ENCODE measurements at places on chromosomes 4 and X.
A peak's percentile ranks its signal among the peaks of the same experiment; 100 is the strongest.

GRCh38 chr4:172096786-172097185 lies 283.6 kb downstream of the GALNTL6 start:
- DNase-seq: no peak

GRCh38 chr4:53990641-53991040 lies 73.8 kb downstream of the CHIC2 start:
- no peak for DNase-seq

DNA sequence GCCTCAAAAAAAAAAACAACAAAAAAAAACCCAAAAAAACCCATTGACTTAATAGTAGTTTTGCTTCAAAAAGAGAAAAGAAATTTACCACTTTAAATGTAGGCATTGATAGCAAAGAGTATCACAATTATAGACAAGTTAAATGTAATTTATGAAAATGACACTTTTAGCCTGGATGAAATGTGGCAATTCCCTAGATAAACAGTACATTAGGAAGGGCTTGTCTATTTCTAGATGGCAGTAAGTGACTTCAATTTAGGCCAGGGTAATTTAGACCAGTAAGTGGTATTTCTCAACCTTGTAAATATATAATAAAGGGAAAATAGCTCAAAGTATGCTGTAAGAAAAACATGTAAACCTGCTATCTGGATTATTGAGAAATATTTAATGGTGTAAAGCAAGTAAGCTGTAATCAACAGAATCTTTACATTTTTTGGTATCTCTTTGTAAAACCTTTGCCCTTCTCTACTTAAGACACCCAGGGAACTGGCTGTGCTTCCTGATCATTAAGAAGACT lies 103.7 kb upstream of the RAPGEF2 start:
- DNase-seq: no peak

- DNase-seq: no peak
These were observed 26.5 kb downstream of the ELF4 start for GRCh38 chrX:130083656-130084382.

DNA sequence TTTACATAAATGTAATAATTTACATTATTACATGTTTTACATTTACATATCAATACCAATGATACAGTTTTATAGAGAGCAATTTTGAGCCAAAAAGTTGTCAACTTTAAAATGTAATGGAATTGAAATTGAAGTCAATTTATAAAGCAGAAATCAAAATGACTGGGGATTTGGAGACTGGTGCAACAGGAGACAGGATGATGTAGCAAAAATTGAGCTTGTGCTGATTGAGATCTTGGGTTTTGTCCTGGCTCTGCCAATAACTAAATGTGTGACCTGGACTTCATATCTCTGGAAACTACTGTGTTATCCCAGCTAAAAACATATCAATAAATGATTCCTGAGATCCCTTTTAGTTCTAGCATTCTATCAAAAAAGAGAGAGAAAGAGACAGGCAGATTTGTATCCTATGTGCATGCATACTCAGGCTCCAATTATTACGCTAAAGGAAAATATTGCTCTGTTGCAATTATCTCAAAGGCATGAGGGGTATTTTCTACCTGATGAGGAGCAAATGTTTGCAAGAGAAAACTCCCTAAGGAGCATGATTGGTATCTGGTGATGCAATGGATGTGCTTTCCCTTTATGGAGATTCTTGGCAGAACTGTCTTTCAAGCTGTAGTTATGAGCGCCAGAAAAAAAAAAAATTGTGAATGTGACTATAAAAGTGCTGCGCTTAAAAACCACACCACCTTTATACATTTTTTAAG lies 14.7 kb downstream of the EXOC1L start:
- no peak for DNase-seq

- DNase-seq: no peak
These were observed 215.5 kb downstream of the GPAT3 start for GRCh38 chr4:83751336-83751949.

DNA sequence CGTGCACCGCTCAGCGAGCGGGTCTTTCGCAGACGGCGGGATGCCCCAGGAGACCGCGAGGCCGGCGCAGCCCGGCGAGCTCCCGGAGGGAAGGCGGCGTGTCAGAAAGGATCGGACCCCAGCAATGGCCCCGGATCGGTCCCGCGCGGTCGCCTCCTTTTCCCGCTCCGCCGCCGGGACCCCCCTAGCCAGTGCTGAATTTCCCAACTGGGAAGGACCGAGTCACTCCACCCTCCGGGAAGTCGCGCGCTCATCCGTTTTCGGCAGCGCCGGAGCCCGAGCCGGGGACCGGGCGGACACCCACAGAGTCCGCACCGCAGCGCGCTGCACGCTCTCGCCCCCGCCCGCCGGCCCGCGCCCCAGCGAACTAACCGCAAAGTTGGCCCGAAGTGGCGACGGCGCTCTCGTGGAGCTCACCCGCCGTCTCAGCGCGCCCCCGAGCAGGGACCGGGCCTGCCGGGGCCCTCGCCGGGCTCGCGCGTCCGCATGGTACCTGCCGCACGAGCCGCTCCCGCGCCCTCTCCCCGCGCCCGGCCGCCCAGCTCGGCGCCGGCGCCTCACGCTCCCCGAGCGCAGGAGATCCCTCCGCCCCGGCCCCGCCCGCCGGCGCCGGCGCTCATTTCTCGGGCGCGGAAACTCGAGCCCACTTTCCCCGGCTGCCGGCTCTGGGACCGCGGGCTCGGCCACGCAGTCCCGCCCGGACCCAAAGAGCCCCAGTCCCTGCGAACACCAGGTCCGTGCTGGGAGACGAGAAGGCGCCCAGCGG lies at the start of gene FAT1:
Gene FAT1, minus strand, starts transcription at position 565 of the 766 bp plus-strand sequence. CDS start 14,029 bp downstream, outside the sequence.
- DNase-seq: peak; percentile 50

DNA sequence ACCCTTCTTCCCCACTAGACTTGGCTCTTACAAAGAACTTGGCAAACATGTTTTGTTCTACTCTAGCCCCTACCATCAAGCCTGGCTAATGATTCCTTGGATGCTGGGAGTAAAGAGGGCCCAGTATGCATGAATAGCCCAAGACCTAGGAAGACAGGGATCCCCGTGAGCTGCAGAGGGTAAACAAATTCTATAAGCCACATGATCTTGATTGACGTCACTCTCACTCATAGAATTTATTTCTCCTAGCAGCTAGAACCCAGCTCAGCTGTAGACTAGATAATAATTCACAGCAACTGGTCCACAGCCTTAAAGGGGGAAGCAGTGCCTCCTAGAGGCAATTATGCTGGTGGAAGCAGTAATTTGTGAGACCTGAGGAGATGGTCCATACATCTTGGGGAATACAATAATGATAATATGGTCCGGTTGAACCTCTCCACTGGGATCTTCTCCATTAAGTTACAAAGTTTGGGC lies 16.1 kb upstream of the USO1 start:
- DNase-seq: no peak

- peak; percentile 71 for DNase-seq
These were observed at the start of gene CXCL3 for GRCh38 chr4:74038425-74039314. Gene CXCL3 (minus strand): TSS chr4:74038689. CDS start chr4:74038611, 78 bp downstream.

DNA sequence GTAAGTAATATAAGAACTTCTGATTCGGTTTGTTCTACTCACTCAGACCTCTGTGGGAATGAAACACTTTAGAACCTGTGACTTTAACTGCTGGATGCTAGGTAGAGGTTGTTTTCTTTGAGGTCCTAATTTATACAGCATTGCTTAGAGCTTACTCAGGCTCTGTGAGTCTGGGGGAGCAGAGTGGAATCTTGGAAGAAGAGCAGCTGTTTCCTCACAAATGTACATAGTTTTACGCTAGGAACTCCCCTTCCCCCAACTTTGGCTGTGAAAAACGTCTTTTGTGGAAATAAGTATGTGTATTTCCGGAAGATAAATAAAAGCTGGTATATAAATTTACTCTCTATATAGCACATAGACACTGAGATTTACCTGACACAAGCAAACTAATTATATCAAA lies 141.4 kb downstream of the NAA11 start:
- no peak for DNase-seq

DNA sequence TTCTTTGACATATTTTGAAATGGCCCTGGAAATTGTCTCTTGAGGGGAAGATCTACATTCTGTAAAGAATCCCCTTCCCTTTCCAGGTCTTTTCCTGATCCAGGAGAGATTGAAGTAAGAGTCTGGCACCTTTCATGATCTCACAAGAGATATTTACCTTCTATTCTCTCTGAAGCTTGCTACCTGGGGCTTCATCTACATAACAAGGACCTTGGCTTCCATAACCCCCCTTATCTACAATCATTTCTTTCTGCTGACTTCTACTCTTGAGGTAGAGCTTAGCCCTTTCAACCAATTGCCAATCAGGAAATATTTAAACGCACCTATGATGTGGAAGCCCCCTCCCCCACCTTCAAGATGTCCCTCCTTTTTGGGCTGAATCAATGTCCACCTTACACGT lies 383.7 kb upstream of the MAGEB18 start:
- DNase-seq: no peak

DNA sequence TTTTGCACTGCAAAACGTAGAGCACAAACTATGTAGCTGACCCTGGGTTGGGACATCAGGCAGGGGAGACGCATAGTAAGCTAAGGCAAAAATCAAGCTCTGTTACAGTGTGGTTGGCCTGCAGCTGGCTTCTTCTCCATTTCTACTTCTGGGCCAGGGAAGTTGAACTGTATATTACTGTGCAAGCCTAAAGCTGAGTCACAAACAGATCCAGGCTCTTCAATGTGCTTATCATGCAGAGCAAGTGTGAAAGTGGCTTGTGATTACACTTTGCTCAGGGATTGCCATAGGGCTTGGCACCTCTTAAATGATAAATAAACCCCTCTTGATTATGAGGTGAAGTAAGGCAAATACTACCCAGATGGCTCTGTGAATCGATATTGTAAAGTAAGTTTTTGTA lies 40.5 kb downstream of the CLDN34 start:
- peak; percentile 15 for DNase-seq

DNA sequence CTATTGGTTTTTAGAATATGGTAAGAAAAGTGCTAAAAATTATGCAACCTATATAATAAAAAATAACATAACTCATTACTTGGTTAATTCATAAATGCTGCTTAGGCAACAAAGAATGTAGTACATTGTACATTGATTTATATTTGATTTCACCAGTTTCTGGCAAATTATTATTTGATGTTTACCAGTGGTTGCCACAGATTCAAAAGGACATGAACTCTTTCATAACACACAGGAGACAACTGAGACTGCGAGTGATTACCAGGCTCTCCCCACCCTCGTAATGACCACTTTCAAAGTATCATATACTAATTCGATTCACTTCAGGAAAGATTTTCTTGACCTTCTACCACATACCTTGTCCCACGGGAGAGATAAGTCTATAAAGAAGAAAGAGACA lies 158.5 kb downstream of the NR3C2 start:
- DNase-seq: no peak

DNA sequence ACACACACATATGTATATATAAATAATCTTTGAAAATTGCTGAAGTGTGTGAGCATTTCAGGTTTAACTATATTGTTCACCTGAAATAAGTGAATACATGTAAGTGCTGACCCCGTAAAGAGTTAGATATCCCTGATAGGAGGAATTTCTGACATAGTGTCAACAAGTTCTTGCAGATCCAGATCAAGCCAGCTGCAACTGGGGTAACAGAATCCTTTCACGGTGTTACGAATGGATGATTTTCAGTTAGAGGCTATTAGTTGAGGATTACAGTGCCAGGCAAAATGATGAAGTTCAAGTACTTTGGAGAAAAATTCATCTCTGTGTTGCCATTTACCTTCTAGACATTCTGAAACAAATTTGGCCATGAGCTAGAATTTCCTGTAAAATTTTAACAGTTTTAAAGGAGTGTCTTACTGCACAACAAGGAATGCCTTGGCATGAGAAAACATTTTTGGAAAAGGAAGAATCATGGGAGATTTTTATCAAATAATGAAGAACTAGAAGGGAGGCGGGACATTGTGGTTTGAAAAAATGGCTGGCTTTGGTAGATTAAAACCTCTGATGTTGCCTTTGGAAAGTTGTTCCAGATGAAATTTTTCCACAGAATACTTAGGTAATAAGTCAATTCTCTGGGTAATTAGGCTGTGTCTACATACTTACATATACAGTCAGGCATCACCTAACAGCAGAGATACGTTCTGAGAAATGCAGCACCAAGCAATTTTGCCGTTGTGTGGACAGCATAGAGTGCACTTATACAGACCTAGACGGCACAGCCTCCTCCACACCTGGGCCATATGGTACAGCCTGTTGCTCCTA lies 84.4 kb upstream of the FAT1 start:
- DNase-seq: no peak

DNA sequence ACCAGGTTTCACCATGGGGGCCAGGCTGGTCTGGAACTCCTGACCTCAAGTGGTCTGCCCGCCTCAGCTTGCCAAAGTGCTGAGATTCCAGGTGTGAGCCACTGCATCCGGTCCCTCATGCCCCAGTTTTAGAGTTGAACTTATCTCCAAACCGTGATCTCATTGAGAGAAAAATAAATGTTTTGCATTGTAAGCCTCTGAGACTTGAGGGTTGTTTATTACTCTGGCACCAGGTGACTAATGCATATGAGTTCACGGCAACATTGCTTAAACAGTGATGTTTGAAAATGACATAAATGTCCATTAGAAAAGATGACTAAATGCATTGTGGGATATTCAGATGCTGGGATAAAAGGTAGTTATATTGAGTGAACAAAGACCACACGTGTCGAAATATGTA lies 22.9 kb upstream of the FAT1 start:
- DNase-seq: no peak
